Activated CD8-positive, alpha-beta memory T cell treated with anti-CD3 and anti-CD28 coated beads for 48 hours (primary cell): ENCODE measurements at places on chromosomes 13 and 19.

DNA sequence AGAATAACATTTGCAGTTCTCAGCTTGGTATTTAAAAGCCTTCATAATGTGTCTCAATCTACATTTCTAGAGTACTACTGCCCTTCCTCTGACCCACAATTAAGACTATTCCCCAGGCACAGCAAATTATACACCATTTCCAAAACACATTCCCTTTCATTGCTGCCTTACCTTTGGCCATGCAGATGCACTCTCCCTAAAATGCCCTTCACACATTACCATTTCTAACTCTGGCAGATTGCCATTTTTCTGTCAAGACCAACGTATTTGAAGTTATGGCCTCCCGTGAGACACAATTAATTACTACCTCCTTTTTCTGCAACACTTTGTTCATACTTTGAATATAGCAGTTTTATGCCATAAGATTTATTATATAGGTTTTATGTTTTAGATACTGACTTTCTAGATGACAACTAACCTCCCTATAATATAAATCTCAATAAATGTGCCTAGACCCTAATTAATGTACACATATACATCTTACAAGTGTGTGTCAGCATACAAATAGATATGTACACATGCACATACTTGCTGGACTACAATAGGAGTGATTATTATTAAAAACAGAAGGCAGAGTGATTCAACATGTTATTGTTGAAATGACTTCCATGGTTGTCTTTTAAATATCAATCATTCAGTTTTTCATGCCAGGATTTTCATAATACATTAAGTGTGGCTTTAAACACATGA is 2902.5 kb downstream of the PCDH9 start:
- DNase-seq, result no peak

DNA sequence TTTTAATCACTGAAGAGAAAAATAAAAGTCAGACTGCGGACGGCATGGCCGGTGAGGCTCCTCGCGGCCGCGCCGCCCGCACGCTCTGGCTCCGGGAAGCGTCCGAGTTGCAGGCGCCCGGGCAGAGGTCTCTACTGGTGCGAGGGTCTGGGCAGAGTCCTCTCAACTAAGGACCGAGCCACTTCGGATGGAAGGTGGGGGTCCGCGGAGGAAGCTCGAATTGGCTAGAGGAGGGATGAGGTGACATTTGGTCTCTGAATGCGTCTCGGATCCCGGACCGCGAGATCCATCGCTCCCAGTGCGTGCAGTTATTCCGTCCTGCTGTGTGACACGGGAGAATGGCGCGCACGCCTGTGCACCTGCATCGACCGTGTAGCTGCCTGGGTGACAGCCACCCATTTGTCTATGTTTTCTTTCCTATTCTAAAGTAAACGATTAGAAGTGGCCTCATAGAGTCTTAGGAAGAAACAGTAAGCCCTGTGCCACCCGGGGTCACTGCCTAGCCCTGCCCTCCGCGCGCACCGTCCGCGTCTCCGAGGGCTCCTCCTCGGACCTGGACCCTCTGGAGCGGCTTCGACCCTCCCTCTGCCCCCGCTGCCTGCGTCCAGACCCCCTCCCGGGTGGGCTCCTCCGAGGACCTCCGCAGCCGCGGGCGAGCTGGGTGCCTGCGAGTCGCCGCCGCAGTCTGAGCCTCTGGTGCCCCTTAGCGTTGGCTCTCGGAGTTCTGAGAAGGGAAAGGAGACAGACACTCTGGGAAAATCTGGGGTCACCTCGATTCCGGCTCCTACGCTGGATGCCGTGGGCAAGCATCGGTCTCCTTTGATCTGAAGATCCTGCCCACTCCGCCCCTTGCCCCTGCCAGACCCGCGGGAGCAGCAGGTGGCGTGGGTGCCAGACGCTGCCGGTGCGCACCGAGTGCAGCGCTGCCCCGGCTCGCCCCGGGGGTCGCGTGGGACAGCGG is 347.4 kb downstream of the LIG4 start:
- no peak for DNase-seq

- DNase-seq, result no peak
Measured at GRCh38 chr13:80161896-80162295, 179.0 kb downstream of the SPRY2 start.

DNA sequence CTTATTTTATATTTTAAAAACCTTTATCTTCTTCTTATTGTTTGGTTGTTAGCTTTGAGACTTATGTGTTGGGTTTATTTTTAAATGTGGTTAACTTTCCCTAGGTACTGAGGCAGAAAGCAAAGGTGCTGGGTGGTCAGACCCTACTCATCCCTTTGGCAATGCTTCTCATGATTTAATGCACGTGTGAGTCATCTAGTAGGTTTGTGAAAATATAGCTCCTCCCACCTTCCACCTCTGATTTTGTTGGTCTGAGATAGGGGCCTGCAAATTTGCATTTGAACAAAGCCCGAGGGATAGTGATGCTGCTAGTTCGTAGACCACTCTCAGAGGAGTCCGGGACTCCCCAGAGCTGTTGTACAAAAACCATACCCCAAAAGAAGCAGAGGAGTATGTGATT is 771.3 kb upstream of the ARGLU1 start:
- no peak for DNase-seq

DNA sequence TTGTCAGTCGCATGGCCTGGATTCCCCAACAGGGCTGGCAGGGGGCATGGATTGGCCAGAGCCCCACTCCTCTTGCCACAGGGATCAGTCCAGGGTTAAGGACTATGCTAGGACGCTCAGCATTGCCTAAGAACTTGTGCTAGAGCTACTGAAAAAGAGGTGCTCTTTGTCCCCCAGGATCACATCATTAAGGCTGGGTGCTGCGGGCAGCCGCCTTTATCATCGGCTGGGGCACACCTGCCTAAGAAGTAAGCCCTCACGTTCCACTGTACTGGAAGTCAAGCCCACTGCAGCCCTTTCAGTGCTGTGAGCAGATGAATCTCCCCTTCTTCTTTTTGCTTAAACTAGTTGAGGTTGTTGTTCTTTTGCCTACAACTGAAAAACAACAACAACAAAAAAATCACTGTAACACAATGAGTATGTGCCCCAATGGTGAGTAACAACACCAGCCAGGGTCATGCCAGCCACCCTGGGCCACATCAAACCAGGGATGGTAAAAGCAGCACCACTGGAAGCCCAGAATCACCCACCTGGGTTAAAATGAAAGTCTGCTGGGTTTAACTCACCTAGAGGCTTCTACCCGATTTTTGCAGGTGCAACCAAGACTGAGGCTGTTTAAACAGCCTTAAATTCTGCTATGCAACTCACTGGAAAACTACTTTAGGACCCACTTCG is 20.6 kb downstream of the STK24 start:
- DNase-seq, result no peak

GRCh38 chr13:107088061-107088460 is 520.1 kb upstream of the ARGLU1 start:
- no peak for DNase-seq

DNA sequence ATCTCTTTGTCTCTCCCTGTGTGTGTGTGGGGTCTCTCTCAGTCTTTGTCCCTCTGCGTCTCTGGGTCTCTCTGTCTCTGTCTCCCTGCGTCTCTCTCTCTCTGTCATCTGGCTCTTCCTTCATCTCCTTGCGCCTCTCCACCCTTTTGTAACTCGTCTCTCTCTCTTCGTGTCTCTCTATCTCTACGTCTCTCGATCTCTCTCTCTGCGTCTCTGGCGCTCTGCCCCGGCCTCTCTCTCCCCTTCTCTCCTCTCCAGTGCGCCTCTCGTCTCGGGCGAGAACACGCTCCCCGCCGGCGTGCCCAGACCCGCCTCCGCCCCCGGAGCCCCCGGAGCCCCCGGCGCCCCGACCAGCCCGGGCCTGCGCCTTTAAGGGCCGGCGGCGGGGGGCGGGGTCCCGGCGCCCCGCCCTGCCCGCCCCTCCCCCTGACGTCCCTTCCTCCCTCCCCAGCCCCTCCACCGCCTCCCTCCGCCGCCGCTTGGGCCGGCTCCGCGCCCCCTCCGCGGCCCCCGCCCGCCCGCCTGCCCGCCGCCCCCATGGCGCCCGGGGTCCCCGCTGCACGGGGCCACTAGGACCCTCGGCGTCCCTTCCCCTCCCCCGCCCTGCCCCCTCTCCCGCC is at the start of gene MARK4:
Gene MARK4, plus strand, starts transcription at position 440 of the 620 bp plus-strand sequence. CDS start 318 bp downstream, outside the sequence.
- DNase-seq, result peak; percentile 23

- no peak for DNase-seq
Measured at GRCh38 chr19:6813659-6814058, 41.2 kb downstream of the VAV1 start.

DNA sequence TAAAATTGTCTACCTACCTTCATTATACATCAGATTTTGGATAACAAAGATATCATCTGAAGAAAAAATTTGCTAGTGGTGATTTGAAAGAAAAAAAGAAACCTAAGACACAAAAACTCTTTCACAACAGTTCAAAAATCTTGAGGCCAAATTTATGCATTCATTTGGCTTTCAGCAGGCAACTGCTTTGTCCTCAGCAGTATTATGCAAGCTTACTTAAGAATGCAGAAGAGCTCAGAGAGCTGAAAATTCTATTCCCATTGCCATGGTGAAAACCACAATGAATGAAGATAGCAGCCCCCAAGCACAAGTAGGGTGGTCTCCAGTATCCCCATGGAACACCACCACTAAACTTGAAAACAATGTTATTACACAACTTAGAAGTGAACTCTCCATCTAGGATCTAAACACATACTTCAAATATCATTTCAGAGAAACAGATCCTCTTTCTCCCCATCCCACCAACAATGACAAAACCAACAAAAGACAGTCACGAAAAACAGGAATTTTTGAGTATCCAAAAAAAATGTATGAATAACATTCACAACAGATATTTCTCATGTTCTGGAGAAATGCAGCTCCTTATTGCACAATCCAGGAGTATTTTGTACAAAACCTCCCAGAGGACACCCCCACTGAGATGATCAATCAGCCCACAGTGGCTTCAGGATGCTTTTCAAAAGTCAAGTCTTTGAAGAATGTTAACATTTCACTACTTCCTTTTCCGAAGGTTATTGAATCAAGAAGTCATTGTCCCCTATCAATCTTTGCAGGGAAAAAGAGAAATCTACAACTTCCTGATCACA is 192.7 kb downstream of the LHFPL6 start:
- DNase-seq, result no peak

DNA sequence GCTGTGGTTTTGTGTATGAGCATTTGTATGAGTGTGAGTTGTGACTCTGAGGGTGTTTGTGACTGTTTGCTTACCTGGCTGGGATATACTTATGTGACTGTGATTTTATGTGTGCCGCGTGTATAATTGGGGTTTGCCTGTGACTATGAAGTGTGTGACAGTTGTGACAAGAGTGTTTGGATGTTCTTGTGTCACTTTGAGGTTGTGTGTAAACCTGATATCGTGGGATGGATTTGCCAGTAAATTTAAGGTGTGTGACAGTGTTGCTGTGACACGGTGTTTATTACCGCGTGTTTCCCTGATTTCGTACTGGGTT is 442 bp downstream of the ZNF420 start:
- no peak for DNase-seq

GRCh38 chr13:41463838-41464602 is 6.7 kb downstream of the RGCC start:
- DNase-seq, result no peak

DNA sequence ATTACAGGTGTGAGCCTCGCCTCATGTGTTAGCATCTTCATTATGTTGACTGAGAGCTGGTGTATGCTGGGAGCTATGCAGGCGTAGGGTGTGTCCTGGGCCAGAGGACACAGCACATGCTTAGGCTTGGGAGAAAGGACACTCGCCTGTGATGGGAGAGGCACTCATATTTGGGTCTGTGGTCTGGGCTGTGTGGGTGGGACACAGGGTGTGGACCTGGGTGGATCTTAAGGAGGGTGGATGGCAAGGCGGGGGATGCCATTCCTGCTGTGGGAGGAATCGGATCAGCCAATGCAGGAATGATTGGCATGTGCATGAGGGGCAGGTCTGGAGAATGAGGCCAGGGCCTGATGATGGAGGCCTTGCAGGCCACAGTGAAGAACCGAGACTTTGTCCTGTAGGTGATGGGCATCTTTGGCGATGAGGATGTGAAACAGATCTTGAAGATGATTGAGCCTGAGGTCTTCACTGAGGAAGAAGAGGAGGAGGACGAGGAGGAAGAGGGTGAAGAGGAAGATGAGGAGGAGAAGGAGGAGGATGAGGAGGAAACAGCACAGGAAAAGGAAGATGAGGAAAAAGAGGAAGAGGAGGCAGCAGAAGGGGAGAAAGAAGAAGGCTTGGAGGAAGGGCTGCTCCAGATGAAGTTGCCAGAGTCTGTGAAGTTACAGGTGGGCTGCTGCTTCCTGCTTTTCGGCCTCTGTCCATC is 55.4 kb downstream of the RYR1 start:
- DNase-seq, result no peak

- DNase-seq, result no peak
Measured at GRCh38 chr13:24012648-24013047, 115.3 kb upstream of the C1QTNF9B start.

DNA sequence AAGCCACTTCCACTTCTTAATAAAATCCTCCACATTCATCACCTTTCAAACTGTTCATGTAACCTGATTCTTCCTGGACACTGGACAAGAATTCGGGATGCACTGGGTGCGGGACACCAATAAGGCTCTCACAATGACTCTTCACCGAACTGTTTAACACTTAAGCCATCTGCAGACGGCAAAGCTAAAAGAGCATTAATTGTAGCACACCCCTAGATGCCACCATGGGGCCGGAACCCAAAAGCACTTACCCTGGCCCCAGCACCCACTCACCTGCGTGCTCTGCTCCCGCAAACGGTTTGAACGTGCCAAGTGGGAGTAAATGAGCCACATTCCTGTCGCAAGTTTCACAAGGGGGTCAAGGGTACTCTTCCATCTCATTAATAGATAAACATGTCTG is 254.3 kb upstream of the PRR20A start:
- no peak for DNase-seq

- DNase-seq, result no peak
Measured at GRCh38 chr13:66585669-66586203, 644.4 kb downstream of the PCDH9 start.

GRCh38 chr13:44498969-44499368 is 77.2 kb downstream of the TSC22D1 start:
- no peak for DNase-seq
